ENCODE measurements at places on chromosomes 11 and 22. TPM values are rescaled to one million over a fixed set of nuclear protein-coding genes. Genes with fewer than 3 reads are reported as not detected.

DNA sequence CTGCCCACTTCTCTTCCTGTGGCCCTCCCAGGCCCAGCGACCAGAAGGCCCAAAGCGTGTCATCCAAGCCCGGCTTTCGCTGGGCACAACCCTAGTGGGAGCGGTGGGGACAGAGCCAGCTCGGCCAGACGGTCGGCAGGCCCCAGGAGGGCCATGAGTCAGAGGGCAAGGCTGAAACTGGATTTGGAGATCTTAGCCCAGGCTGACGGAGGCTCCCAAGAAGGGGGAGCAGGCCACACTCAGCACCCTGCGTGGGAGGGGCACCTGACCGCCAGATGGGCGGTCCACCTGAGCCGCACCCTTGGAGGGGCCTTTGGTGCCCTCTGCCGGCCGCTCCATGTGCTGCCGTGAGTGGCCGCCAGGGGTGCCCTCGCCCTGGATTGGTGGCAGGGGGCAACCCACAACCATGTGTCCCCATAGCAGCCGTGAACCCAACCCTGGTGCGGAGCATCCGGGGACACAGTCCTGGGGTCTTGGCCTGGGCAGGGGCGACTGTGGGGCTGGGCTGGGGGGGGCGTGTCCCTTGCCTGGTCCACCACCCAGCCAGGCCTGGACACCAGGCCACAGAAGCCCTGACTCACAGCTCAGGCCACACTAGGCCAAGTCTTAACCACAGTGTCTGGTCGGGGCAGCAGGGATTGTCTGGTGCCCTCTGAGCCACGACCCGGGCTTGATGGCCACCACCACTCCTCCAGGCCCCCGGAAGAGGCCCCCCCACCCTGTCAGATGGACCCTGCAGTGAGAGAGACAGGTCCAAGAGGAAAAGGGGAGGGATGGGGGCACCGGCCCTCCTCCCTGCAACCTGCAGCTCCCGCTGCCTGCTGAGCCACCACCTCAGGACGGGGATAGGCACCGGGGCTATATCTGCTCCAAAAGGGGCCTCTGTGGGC is 19.2 kb upstream of the TALDO1 start:
- DNase-seq: peak; percentile 66

GRCh38 chr11:45750439-45750838 is 54.5 kb upstream of the SLC35C1 start:
- no peak for DNase-seq

DNA sequence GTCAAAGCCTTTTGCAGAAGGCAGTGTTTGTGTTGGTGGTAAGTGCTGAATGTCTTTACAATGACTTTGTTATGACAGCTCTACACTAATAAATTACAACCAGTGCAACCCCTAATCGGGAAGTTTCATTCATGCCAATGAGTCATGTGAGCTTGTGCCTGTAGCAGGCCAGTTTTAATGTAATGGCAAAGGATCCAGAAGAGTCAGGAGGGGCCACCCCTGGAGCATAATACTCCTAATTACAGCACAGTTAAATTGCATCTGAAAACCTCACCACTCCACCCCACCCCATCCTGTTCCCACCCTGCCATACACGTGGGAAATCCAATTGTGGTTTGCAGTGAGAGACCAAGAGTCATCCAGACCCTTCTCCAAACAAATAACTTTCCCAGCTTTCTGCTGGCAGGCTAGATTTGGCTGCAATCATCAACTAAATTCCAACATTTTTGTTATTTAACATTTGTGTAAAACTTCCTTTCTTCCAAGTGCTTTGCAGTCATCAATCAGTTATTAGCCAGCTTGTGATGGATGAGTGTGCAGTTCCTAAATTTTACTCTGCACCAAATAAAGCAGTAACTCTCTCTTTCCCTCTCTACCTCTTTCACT is 277.3 kb upstream of the FAT3 start:
- no peak for DNase-seq

Gene PAX6
- 0.65 TPM for polyA plus RNA-seq

DNA sequence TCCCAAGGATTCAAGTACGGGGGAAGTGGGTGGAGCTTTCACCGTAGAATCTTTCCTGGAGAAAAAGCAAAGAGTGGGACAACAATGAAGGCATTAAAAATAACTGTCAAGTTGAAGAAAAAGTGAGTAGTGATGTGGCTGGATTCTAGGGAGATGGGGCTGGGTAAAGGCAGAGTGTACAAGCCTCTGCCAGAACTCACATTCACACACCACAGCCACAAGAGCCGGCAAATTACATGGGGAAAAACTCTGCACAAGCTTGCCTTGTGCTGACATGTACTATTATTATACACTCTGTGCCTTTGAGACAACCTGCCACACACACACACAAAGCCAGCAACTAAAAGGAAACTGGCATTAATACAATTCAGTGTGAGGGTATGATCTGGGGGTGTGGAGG is 182.6 kb downstream of the LARGE1 start:
- no peak for DNase-seq

DNA sequence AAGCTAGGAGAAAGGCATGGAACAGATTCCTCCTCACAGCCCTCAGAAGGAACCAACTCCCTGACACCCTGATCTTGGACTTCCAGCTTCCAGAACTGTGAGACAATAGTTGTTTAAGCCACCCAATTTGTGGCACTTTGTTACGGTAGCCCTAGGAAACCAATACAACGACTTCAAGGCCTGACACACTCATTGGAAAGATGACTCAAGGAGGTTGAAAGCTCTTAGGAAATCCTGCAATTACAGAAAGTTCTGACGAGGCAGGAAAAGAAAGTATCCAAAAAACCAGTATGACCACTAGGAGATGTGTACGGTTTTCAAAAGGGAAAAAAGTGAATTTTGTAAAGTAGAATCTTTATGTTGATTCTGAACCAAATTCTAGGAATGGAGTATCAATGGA is 161.4 kb downstream of the SWAP70 start:
- no peak for DNase-seq

DNA sequence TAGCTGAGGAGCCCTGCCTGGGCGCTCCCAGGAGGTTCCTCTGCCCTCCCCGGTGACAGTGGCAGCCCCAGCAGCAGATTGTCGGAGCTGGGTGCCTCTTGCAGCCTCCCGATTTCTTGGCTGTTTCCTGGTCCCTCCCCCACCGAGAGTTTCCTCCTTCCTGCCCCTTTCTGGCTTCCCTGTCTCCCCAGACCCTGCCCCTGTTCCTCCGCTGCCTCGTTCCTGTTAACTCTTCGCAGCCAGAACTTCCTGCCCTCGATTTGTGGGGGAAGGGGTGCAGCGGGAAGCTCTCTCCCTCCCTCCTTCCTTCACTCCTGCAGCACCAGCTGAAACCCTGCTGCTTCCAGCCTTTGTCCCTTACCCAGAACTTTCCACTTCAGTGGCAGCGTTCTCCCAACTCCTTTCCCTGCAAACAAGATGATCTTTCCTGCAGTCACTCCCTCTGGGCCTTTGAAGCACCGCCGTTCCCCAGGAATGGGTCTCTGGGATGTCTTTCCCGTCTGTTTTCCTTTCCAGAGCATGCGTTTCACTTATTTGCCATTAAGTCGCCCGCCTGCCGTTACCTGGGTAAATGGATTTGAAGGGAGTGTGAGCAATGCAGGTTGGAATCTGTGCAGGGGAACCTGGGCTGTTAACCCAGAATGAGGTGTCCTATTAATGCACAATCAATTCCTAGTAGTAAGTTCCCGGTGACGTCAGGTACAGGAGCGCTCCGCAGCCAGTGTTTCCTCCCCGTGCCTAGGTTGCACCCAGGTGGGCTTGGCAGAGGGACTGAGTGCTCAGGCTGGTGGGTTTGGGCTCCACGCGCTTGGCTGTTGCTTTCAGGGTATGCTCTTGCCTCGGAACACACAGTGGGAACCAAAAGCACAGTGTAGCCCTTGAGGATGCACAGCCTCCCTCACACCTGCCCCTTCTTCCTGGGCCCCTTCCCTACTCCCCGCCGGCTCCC is 4.3 kb downstream of the GRK2 start:
- DNase-seq: no peak

Gene VSIG10L2
- not detected for polyA plus RNA-seq

- DNase-seq: no peak
Observed at GRCh38 chr11:116231543-116231942, 541.2 kb downstream of the BUD13 start.

- no peak for DNase-seq
Observed at GRCh38 chr11:105612771-105613170, 2.9 kb downstream of the GRIA4 start.

Gene INSC
- 1.2 TPM for polyA plus RNA-seq

Gene PKDREJ
- polyA plus RNA-seq: 0.02 TPM

Gene ART1
- polyA plus RNA-seq: not detected

DNA sequence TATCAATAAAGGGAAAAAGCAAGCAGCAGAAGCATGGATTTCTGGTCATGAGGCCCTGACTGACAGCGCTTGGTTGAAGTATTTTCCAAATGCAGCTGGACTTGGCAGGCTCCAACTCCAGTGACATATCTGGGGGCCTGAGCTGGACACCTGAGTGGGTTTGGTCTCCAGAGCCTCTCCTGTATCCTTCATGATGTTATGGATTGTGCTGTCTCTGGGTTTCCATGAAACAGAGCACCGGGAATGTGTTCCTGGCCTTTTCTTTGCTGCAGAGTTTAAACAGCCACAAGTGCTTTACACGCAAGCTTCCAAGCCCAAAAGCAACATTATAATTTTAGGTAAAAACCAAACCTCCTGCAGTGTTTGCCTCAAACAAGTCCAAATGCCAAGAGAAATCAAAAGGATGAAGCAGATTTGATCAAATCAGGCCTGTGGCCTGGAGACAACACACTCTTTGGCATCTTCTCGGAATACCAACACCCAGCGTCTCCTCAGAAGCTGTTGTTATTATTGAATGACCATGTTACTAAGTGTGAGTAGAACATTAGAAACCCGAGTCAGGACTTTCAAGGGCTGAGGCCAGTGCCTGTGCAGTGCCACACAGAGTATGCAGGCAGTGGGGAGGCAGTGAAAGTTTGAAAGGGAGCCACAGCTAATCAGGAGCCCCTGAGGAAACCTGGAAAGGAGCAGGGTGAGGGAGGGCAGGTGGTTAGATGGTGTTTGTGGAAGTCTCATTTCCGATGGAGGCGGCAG is 42.0 kb downstream of the ME3 start:
- no peak for DNase-seq

GRCh38 chr11:92875473-92875872 is 94.0 kb upstream of the MTNR1B start:
- no peak for DNase-seq

DNA sequence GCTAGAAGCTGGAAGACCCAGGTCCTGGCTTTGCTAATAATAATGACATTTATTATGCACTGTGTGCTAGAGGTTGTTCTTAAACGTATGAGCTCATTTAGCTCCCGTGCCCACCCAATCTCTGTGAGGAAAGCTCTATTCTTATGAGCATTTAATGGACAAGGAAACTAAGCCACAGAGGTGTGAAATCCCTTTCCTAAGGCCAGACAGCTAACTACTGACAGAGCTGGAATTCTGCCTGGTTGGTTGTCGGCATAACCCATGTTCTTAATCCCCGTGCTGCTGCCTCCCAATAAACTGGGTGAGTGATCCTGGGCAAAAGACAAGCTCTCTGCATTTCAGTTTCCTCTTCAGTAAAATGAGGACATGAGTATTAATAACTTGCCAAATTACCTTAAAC is 49.4 kb downstream of the SNX19 start:
- DNase-seq: no peak

GRCh38 chr11:16605894-16606783 is 132.3 kb upstream of the C11orf58 start:
- peak; percentile 93 for DNase-seq

DNA sequence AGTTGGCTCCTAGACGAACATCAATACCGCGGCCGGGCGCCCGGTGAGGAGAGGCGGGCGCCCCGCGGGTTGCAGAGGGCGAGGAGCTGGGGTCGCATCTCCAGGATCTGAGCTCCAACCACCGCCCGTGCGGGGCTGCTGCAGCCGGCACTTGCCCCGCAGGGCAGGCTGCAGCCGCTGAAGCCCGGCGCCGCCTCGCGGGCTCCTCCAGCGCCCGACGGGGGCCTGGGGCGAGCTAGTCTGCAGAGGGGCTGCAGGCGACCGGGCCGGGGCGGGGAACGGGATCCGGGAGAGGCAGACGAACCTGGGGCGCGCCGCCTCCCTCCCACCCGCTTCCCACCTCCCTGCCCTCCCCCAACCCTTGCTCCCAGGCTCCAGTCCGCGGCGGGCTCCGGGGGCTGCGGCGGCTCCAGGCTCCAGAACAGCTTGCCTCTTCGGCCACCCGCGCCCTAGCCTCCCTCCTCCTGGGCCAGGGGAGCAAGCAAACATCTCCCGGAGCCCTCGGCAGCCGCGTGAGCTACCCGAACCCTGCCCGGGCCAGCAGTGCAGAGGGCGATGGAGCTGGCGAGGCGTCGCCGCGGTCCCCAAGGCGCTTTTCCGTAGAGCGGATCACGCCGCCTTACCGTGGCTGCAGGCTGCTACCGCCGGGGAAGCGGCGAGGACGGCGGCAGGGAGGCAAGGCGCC is 802 bp downstream of the TENM4 start:
- peak; percentile 82 for DNase-seq

DNA sequence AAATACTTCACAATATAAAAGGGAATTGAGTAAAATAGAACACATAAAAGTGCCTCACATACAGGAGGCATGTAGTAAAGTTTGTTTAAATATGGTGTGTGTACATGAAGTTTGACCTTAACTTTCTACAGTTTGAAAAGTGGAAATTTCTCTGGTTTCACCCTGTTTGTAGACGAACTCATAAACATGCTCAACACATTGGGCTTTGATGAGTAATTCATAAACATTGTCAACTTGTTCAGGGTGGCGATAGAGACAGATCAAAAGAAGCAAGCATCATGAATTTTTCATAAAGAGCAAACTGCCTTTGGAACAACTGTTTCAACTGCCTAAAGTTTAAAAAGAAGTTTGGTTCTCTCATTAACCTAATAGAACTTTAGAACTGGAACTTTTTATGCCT is 9.1 kb downstream of the SLN start:
- DNase-seq: no peak

Gene PGA3
- polyA plus RNA-seq: 0.20 TPM

GRCh38 chr22:29831958-29832357 is 6.1 kb downstream of the ASCC2 start:
- no peak for DNase-seq

GRCh38 chr11:78821371-78822306 is 247.0 kb upstream of the NARS2 start:
- no peak for DNase-seq

- peak; percentile 35 for DNase-seq
Observed at GRCh38 chr11:134654161-134654915, 242.3 kb upstream of the B3GAT1 start.

Gene MYO7A
- 1.9 TPM for polyA plus RNA-seq

- no peak for DNase-seq
Observed at GRCh38 chr11:36155770-36156160, 133.5 kb downstream of the COMMD9 start.

Data from H1 (cell line).